Stimulated activated CD8-positive, alpha-beta memory T cell treated with anti-CD3 and anti-CD28 coated beads, Interleukin-15, amount 100 ng/mL, for 48 hours (primary cell): ENCODE measurements at places on chromosomes 7 and 10.

DNA sequence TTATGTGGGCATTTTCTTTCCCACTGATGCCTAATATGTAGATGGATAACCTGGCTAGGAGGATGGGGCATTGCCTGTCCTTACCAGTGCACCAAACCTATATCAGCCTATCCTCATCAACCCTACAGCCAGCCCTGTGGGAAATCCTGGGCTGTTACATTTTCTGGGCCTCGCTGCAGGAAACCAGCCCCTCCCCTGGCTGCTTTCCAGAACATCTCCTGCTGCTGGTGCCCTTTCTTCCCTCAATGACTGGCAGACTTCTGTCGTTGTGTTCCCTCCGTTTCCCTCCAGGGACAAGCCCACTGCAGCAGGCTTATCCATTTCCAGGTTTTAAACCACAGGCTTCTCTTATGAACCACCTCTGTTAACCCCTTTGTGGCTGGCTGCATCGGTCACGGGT is 486.1 kb upstream of the COBL start:
- DNase-seq: no peak

GRCh38 chr10:68239596-68240150 is 7.8 kb upstream of the ATOH7 start:
- no peak for DNase-seq

- DNase-seq: no peak
These were observed 258.8 kb upstream of the TEX47 start for GRCh38 chr7:89054361-89054760.

DNA sequence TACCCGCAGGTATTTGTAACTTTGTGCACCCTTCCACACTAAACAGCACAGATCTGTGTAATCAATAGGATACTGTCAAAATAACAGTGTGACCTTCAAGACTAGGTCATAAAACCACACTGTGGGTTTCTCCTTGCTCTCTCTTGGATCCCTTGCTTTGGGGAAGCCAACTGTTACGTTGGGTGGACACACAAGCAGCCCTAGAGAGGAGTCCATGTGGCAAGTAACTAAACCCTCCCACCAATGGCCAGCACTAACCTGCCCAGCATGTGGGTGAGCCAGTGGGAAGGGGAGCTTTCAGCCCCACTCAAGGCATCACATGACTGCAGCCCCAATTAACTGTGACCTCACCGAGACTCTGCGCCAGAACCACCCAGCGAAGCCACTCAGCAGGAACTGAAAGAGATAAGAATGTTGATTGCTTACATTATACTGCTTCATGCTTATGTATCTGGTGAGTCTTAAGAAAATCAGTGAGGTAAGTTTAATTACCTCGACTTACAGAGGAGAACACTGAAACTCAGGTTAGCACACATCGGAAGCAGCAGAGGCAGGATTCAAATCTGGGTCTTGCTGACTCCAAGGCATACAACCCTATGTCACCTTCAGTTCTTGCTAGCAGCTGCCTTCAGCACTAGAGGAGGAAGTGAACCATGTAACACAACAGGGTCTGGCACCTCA is 9.4 kb upstream of the ZC3HAV1 start:
- no peak for DNase-seq
